ENCODE measurements at places on chromosomes 3 and 15.

DNA sequence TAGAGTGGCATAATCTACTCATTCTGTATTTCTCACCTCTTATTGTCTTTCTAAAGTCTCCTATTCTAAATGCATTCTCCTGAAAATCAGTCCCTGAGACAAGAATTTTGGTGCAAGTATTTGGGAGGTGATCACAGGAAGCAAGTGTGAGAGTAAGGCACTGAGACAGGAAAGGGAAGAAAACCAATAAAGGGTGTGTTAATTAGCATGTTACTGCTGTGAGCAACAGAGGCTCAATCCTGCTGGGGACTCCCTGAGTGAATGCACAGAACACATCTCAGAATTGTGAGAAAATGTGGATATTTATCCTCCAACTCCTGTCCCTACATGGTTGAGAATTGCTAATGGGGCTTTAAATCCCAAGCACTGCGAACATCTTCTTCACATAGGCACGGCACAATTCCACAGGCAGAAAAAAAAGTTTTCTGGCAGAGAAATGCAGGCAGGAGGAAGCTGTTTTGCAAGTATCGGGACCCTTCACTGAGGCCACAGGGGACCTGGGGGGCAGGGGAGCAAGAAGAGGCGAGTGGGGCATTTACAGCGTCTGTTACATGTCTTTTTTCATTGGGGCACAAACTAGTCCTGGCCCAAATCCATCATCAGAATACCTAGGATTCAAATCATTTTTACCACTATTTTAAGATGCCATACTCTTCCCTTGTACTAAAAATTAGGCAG is 27.2 kb upstream of the STT3B start:
- DNase-seq, result no peak

- peak; percentile 64 for DNase-seq
These were observed 11.3 kb upstream of the SOX2 start for GRCh38 chr3:181700168-181701087.

GRCh38 chr15:77266708-77267386 is 153.1 kb downstream of the PEAK1 start:
- DNase-seq, result no peak

GRCh38 chr3:4904811-4905695 is 74.2 kb upstream of the BHLHE40 start:
- DNase-seq, result peak; percentile 34

DNA sequence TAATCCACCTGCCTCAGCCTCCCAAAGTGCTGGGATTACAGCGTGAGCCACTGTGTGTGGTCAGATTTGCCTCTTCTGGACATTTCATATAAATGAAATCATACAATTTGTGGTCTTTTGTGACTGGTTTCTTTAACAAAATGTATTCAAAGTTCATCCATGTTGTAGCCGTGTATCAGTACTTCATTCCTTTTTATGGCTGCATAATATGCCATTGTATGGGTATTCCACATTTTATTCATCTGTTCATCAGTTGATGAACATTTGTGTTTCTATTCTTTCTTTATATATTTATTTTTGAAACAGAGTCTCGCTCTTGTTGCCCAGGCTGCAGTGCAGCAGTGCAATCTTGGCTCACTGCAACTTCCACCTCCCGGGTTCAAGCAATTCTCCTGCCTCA is 25.8 kb downstream of the WDR76 start:
- DNase-seq, result no peak

DNA sequence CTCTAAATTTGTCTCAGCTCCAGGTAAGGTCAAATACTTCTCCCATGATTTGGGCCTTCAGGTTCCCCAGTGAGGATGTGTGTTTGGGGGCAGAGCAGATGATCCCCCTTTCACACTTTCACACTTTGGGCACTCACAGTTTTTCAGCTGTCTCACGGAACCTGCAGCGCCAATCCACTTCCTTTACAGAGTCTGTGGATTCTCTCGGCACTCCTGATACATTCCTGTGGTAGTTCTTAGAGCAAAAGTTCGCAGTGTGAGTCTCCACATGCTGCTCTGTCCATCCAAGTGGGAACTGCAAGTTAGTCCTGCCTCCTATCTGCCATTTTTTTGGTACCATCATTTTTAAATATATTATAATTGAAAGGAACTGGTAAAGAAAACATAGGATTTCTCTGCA is 20.2 kb upstream of the CPOX start:
- DNase-seq, result no peak

DNA sequence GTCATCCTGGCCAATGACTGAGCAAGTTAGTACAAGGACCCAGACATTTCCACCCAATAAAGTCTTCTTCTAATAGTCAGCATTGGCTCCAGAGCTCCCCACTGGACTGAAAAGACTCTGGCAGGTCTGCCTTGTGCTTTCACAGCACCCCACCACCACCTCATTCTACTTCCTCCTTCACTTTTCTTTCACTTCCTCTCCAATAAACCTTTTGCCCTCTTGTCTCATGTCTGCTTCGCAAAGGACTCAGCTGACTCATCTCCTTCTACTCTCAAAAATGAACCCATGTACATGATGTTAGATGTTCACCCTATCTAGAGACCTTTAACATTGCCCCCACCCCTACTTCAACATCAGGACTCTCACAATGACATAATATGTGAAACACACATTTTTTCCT is 181.0 kb upstream of the PPP2R3A start:
- no peak for DNase-seq

DNA sequence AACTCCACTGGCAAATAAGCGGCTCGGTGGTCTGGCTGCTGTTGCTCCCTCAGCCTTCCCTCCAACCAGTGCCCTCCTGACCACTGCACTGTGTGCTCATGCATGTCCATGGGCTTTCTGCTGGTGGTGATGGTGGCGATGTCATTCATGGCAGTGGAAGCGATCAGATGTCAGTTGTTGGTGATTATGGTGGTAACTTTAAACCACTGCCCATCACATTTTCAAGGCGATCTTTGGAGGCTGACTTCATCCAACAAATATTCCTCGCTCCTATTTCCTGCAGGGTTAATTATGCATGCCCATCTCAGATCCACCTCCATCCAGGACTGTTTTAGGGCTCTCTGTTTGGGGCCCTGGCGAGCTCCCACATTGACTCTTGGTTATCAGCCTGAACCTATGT is 13.4 kb upstream of the HCN4 start:
- no peak for DNase-seq

- no peak for DNase-seq
These were observed 117.9 kb downstream of the MITF start for GRCh38 chr3:69856965-69857705.

DNA sequence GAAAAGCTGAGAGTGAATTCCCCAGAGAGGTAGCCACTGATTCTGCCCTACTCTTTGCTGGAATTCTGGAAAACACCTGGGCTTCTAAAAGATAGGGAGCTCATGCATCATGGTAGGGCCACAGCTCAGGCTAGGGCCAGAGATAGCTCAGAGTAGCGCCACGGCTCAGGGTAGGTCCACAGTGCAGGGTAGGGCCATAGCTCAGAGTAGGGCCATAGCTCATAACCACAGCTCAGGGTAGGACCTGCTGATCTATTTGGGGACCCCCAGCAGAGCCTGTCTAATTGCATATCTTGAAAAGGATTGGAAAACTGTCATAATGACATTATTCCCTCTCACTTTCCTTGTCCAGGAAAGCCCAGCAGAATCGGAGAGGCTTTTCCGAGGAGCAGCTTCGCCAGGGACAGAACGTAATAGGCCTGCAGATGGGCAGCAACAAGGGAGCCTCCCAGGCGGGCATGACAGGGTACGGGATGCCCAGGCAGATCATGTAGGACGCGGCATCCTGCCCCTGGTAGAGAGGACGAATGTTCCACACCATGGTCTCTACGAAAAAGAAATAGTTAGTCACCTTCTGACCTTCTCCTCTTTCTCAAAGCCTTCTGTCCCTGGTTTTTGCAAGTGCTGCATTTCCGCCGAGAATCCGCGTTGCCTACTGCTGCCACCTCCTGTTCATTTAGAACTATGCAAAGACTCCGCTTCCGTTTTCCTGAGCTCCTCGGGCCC is 14.5 kb downstream of the TAGLN3 start:
- peak; percentile 46 for DNase-seq

- no peak for DNase-seq
These were observed 340.3 kb downstream of the NTRK3 start for GRCh38 chr15:87916208-87916607.

DNA sequence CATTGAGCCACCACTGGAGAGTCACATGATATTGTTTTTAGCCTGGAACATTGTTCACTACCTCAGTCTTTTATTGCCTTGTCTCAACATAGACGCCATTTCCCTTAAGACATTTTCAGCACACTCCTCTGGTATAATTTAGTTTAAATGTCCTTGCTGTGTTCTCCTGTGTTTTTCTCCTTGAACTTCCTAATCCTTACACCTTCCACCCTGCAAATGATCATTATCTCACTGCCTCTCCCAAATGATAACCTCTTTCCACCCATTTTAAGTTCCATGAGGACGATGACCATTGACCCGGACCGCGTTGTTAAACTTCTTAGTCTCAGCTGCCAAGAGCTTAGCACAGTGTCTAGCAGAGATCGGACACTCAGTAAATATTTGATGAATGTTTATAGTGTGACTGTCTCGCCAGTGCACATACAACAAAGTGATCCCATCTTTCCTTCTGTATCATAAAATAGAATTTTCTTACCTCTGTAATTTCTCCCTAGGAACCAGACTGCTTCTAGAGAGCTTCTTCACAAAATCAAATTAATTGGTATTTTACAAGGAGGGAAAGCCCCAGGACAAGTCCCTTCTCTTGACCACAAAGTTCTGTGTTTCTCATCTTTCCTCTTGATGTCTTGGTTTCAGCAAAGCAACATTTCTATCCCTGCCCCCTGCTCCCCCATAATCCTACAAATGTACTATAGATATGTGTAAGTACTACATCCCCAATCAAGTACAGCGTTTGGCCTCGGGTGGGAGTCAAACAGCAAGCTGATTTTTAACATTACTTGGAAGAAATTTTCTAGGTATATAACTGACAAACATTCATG is 429.6 kb downstream of the LPP start:
- DNase-seq, result peak; percentile 61

DNA sequence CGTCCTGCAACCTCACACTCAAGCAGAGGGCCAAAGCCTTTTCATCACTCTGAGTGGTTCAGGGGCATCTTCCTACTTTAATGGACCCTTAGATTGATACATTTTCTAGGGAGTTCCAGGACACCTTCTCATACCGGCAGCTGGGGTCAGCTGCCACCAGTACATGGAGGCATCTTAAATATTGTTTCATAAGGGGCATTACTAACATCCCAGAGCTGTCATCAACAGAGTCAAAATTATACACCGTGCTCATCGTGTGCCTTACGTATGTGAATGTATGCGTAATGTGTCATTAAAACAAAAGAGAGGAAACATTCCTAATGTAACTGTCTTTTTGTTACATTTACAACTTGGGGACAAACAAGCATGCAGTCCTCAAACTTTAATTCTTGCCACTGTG is 57.9 kb downstream of the ARNT2 start:
- DNase-seq, result no peak

- DNase-seq, result no peak
These were observed 57.5 kb downstream of the LPP start for GRCh38 chr3:188211476-188211875.

GRCh38 chr3:13365390-13366379 is 54.4 kb downstream of the NUP210 start:
- no peak for DNase-seq

GRCh38 chr3:187850258-187850921 is 105.1 kb upstream of the BCL6 start:
- DNase-seq, result peak; percentile 38

GRCh38 chr15:78070049-78070700 is 7.3 kb downstream of the TBC1D2B start:
- DNase-seq, result peak; percentile 56

DNA sequence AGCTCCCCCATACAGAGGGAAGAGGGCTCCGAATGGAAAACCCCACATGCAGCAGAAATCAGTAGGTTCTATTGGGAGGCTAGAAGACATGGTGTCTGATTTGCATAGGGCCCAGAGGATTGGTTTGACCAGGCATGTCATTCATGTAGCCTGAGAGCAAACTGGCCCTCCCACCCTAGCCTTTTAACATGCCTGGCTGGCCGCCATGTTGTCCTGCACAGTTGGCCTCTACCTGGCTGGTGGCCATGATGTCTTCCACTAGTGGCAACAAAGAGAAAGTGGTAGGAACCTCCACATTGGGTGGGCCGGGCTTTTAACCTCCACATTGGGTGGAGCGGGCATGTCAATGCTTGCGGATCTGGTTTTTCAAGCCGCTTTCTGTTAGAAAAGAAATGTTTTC is 312.1 kb downstream of the TAFA4 start:
- no peak for DNase-seq

DNA sequence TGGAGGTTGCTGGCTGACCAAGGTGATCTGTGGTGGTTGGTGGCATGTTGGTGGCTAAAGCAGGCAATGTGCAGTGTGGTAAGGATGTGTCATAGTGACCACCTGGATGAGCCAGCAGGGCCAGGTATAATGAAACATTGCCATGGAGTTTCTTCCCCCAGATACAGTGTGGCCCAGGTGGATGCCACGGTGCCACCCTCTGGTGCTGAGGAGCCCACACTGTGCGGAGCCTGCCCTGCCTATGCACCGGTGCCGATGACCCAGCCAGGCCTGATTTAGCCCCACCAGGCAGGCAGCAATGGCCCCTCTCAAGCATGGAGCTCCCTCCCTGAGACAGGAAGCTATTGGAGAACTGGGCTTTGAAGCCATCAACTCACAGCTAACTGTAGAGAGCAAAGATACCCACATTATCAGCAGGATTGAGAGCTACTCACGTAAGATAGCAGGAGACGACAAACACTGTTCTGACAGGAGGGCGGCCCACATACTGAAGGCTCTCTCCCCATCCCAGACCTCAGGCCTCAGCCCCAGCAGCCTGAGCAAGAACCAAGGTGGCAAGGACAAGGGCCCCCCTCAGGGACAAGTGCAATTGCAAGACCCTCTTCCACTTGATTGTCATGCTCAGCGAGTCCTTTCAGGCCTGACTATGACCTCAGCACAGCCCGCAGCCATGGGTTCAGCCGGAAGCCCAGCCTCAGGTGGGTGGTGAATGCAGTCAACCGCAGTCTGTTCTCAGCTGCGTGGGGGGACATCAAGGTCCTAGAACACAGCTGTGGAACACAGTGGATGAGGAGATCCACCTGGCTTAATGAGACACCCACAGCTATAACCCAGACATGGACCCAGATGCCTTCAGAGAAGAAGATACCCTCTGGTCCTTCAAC is 82.8 kb upstream of the CDV3 start:
- DNase-seq, result peak; percentile 71

GRCh38 chr3:171286580-171287249 is 173.5 kb downstream of the TNIK start:
- DNase-seq, result no peak

DNA sequence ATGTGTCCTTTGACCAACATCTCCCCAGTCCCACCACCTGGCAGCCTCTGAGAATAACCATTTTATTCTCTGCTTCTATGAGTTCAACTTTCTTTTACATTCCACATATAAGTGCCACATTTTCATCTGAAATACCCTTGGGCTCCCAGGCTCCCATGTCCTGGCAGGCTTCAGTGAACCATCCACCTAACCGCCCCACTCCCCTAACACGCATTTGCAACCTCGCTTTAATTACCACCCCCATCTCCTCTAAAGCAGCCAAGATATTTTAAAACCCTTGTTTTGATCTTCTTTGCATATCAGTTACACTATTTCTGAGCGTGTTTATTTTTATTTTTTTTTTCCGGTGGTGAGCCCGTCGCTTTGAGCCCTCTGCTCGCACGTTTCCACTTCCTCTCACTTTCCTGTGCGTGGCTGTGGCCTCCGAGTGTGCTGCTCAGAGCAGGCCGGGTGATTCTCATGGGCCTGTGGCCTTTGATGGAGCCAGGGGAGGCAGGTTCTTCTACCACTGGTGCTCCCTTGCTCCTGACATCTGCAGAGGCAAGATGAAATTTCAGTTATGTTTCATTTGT is 195.4 kb upstream of the LPP start:
- peak; percentile 33 for DNase-seq

Measured in transverse colon (tissue), 4 donors.